Stimulated activated CD4-positive, alpha-beta T cell treated with anti-CD3 and anti-CD28 coated beads, Interleukin-12 subunit alpha, Interleukin-12 subunit beta, amount 100 ng/mL, for 24 hours (primary cell): ENCODE measurements at places on chromosomes 6 and 20.
A peak's percentile ranks its signal among the peaks of the same experiment; 100 is the strongest.

DNA sequence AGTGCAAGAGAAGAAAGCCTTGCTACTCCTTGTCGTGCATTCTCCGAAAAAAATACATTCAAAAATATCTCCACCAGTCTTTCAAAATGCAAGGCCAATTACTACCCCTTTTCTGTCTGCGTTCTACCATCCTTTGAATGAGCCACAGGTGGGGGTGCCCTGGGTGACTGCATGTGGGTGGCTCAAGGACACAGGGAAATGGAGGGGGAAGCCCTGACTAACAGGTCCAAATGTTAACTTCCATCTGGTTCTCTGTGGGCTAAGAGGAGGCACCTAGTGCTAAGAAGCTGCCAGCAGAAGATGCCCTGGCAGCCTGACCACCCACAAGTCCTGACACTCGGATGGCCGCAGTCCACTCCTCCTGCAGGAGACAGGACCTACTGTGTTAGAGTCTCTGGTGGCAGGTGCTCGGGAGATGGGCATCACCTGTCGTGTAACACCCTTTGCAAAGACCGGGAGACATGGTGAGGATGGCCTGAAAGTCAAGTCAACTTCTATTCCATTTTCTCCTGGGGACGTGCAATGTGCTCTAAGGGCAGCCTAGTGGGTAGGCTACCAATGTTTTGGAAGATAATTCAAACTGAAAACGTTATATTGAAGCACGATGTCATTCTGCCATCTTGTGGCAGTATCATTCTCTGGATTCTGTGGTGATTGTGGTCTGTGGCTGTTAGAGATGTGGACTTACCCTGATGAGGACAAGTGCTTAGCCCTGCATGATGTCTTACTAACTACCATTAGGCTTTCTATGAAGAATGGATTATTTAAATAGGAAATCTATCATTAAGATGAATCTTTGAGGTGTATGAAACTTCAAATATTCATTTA lies 27.4 kb upstream of the IGF2R start:
- DNase-seq: no peak

GRCh38 chr6:158316022-158316421 lies 3.8 kb downstream of the TULP4 start:
- DNase-seq: no peak

DNA sequence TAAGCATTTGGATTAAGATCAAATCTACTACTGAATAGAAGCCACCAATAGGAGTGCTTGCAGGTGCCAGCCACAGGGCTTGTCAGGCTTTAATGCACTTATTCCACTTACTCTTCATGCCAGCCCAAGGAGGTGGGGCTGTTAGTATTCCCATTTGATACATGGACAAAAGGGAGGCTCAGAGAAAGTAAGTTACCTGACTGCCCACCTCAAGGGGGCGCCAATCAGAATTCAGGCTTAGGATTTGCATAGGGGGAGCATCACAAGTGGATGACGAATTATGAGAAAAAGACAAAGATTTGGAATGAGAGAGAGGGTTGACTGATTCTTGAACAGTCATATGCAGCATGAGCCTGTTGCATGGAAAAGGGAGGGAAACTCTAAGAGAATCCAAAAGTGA lies 188.4 kb upstream of the TSHZ2 start:
- peak; percentile 17 for DNase-seq

- DNase-seq: no peak
Observed at GRCh38 chr6:6926856-6927255, 180.9 kb upstream of the RREB1 start.

DNA sequence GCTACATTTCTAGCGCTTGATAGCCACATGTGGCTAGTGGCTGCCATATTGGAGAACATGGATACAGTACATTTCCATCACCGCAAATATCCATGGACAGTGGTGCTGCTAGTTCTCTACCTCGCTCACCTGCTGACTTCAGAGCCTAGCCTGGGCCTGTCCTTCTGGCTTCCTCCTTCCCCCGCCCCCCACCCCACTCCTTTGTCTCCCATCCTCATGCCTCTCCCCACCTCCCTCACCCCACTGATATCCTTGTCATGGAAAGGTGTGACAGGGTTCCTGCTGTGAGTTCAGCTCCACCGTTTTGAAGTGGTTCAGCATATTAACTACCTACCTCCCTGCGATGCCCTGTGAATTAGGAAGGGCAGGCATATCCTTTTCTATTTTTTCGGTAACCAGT lies 14.2 kb downstream of the NKX2-2 start:
- DNase-seq: no peak

GRCh38 chr20:24789877-24790276 lies 159.2 kb upstream of the CST7 start:
- no peak for DNase-seq

DNA sequence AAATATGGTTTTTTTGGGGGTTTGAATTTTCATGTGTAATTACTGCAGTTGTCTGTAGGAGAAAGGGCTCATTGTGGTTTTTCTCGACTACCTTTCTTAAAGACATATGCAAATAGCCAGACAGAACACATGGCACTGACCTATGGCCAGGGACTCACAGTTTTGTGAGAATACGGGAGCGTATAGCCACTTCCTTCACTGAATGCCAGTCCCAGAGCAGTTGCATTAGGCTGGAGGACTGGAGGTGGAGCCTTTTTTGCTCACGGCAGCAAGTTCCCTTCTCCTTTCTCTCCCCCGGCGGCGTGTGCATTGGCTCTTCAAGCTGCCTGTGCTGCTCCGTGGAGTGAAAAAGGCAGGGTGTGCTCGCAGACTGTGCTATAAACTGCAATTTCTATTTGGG lies 114.9 kb downstream of the AKAP7 start:
- DNase-seq: no peak

DNA sequence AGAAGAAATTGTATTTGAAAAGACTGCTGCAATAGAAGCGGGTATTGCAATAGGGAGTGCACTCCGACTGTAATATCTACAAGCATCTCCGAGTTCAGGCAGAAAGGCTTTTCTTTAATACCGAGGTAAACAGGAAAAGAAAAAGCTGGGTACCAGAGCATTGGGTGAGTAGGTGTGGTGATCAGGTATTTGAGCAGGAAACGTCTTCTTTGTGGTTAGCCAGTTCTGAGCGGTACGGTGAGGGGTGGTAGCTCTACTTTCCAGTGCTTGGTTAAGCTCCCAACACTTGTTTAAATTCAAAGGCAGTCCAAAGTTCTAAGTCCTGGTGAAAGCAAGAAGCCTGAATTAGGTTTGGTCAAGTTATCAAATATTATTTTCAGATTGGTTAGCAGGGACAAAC lies 404.1 kb downstream of the LMBRD1 start:
- no peak for DNase-seq

DNA sequence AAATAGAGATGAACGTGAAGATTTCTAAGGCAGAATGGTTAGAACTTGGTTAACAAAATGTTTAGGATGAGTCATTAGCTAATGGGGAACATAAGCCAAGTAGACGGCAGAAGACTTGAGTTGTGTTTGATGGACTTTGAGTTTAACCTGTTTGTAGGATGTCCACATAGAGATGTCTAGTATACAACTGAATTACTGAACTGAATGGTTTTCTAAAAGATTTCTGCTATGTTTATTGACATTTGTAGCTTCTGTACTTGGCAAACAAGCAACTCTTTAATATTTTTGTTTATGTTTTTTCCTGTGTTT lies 54.5 kb upstream of the DYNLRB1 start:
- DNase-seq: no peak

GRCh38 chr6:38078671-38079070 lies 259.1 kb downstream of the ZFAND3 start:
- DNase-seq: no peak

DNA sequence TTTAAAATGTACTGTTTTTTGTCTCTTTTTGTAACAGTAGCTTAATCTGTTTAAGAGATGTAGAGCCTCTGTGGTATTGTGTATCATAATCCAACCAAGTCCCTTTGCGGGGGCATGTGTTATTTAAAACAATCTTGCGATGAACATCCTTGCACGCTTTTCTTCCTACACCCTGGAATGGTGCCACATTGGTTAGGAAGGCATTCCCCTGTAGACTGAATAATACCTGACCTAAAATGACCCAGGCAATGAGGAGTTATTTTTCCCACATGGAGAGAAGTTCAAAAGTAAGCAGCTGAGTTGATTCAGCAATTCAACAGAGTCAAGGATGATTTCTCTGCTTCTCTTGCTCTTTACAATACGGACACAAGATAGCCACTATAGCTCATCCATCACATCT lies 142.0 kb upstream of the PMEPA1 start:
- DNase-seq: no peak

DNA sequence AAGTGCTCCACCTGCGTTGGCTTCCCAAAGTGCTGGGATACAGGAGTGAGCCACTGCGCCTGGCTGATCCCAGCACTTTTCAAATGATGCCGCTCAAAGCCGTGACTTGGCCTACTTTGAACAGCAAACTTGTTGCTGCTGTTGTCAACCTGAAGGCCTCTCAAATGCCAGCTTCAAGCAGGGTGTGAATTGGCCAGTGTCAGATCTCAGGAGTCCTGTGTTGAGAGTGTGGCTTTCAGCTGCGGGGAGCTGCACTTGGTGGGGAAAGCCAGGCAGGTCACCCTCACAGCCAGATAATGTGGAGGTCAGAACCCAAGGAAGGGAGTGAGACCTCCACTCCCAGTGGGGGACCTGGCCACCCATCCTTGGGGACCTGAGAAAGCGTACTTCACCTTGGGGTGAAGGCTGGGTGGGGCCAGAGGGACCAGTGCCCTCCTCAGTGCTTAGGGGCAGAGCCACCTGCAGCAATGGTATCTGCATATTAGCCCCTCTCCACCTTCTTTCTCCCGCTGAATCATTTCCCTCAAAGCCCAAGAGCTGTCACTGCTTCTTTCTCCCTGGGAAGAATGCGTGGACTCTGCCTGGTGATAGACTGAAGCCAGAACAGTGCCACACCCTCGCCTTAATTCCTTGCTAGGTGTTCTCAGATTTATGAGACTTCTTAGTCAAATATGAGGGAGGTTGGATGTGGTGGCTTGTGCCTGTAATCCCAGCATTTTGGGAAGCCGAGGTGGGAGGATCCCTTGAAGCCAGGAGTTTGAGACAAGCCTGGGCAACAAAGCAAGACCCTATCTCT lies 19.1 kb upstream of the PANK2 start:
- no peak for DNase-seq

GRCh38 chr6:25652007-25652515 lies at the start of gene SCGN:
Gene SCGN (plus strand): TSS chr6:25652215. CDS start chr6:25652404, 189 bp downstream.
- peak; percentile 11 for DNase-seq

- DNase-seq: no peak
Observed at GRCh38 chr20:17438436-17439039, 92.6 kb downstream of the BFSP1 start.

GRCh38 chr6:147023581-147023980 lies 180.6 kb upstream of the STXBP5 start:
- DNase-seq: no peak

DNA sequence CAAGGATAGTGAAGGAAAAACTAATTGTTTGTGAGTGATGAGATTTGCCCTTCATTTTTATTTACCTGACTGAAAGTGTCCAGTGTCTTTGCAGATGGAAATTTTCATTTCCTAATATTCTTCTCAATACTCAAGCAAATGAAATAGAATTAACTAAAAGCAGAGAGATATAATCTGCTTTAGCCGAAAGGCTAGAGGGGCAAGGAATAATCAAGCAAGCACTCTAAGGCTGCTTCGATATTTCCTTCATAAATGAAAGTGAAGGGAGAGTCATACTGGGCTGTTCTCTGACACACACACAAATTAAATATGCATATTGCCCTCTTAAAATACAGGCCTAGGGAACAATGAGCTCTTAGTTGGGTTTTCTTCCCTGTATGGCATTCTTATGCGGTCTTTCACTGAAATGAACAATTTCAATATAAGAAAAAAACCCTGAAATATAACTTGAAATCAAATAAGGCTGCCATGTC lies 47.5 kb upstream of the POPDC3 start:
- no peak for DNase-seq

GRCh38 chr6:132693478-132693877 lies 20.4 kb downstream of the VNN1 start:
- DNase-seq: no peak

GRCh38 chr6:167707686-167708500 lies 118.8 kb upstream of the AFDN start:
- DNase-seq: no peak

GRCh38 chr20:32497589-32498224 lies 87.4 kb downstream of the NOL4L start:
- DNase-seq: no peak
